ENCODE measurements at places on chromosomes 2 and 18. TPM values are rescaled to one million over a fixed set of nuclear protein-coding genes. Genes with fewer than 3 reads are reported as not detected.

The ACYP2 gene
- total RNA-seq = 8.6 TPM

The NEU2 gene
- total RNA-seq = not detected

The PLA2R1 gene
- total RNA-seq = 2.4 TPM

The NT5DC4 gene
- total RNA-seq = not detected

The DLGAP1 gene
- not detected for total RNA-seq

The C2orf72 gene
- total RNA-seq = 7.6 TPM

The SERPINB10 gene
- total RNA-seq = not detected

The IL37 gene
- not detected for total RNA-seq

The LAMA1 gene
- total RNA-seq = 0.17 TPM

The EML6 gene
- 1.2 TPM for total RNA-seq

The CROCC2 gene
- not detected for total RNA-seq

The CLEC4F gene
- not detected for total RNA-seq

The GPC1 gene
- total RNA-seq = 226 TPM

The RAB17 gene
- 0.36 TPM for total RNA-seq

The ARHGAP28 gene
- total RNA-seq = 0.03 TPM

The STRADB gene
- 26.1 TPM for total RNA-seq

The STPG4 gene
- not detected for total RNA-seq

The FBXO41 gene
- total RNA-seq = 4.4 TPM

The VSNL1 gene
- not detected for total RNA-seq

The KCNG2 gene
- not detected for total RNA-seq

The DNAJC5G gene
- not detected for total RNA-seq

The ZNF638 gene
- 66.9 TPM for total RNA-seq

The INPP4A gene
- total RNA-seq = 6.4 TPM

The C1QL2 gene
- 0.29 TPM for total RNA-seq

The AOX1 gene
- 4.3 TPM for total RNA-seq

The GCG gene
- not detected for total RNA-seq

The TCF4 gene
- total RNA-seq = 1.5 TPM

The NYAP2 gene
- not detected for total RNA-seq

The KDM3A gene
- 24.8 TPM for total RNA-seq

The CBLN2 gene
- total RNA-seq = 0.06 TPM

Measured in A549 treated with GW870086 at 1 μM for 4 hours (cell line).